Muscle of back (tissue), 13 donors: ENCODE measurements at places on chromosomes 2 and 18.
A peak's percentile ranks its signal among the peaks of the same experiment; 100 is the strongest.

- peak; percentile 24 for DNase-seq
Observed at GRCh38 chr2:15040429-15041084, 408.0 kb downstream of the LRATD1 start.

DNA sequence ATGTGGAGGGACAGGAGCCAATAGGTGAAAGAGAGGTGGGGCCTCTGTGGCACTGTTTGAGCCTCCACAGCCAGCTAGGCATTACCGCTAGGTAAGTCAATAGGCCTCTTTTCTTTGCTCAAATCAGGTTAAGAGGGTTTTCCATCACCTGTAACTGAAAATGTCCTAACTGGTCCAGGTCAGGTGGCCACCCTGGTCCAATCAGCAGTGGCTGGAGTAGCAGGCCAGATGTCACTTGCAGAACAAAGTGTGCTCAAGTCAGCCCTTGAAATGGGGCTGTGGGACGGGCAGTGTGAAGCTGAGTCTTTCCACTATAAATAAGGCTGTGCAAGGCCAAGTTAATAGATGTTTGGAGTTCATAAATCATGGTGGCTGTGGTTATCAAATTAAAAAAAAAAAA is 20.9 kb downstream of the FBXO36 start:
- DNase-seq: no peak

DNA sequence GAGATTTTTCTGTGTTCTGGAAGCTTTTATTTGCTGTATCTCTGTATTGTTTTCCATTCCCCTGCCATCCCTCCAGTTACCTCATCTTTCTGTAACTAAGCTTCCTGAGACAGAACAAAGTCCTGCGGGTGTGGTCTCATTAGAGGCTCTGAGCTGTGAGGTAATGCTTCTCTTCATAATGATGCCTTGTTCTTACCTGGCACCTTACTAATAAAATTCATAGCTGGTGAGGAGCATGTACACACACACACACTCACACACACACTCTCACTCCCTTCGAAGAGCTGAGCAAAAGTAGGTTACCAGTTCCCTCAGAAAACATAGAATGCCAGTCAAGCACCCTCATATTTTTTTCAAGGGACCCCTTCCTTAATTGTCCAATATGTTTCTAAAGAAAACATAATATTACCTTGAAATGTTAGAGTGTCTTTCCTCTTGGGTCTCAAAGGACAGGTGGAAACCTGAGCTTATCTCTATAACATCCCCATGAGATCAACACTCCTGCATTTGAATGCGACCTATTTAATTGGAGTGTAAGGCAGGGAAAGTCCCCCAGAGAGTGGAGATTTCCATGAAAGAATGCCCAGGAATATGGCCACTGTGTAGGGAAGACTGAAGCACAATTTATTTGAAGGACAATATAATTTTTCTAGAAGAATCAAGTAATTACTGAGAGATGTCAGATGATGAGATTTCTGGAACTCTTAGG is 161.6 kb upstream of the NCK2 start:
- DNase-seq: no peak

DNA sequence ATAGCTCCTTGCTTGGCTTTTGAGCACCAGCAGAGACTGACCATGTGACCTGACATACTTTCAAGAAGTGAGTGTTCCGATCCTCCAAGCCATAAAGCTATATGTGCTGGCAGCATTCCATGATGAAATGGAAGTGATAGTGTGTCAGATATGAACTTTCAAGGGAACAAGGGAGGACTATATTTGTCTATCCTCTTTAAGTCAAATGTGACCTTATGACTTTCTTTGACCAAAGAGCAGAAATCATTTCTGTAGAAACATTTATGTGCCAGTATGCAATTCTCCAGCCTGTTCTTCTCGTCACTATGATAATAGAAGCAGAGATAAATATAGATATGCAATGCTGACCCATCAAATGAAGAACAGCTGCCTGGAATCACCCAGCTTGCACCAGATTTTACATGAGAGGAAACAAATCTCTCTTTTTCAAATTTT is 14.4 kb downstream of the HYCC2 start:
- no peak for DNase-seq

GRCh38 chr18:43634994-43635393 is 357.7 kb upstream of the SYT4 start:
- DNase-seq: no peak

- no peak for DNase-seq
Observed at GRCh38 chr2:122145856-122146255, 390.4 kb downstream of the TSN start.

- peak; percentile 64 for DNase-seq
Observed at GRCh38 chr2:46098621-46099062, 198.6 kb upstream of the EPAS1 start.

DNA sequence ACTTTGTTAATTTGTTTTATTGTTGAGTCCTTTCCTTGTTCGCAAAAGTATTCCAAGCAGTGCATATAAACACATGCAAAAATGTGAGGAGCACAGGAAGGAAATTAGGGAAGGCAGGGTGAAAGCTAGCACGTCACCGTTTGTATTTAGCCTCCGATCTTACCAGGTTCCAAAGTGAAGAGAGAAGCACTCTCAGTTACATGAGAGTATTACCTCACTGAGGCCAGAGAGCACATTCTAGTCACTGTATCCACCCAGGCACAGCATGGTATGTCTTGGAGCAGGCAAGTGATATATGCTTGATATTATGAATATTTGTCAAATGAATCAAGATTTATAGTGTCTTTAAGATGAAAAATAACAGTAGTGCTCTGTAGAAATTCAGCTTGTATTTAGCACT is 6.5 kb upstream of the TMEM182 start:
- DNase-seq: no peak

GRCh38 chr2:42961385-42961811 is 169.0 kb upstream of the HAAO start:
- peak; percentile 84 for DNase-seq
